Cerebellum (tissue), 4 donors: ENCODE measurements at places on chromosomes 7 and 10. TPM values are rescaled to one million over a fixed set of nuclear protein-coding genes. Genes with fewer than 3 reads are reported as not detected.

Gene PAX4
- total RNA-seq = not detected

Gene CYP2C19
- 0.36 TPM for total RNA-seq

Gene LARP4B
- total RNA-seq = 33.9 TPM

Gene GIMAP8
- 2.5 TPM for total RNA-seq

Gene TET1
- 41.6 TPM for total RNA-seq

GRCh38 chr7:15396210-15397158 lies 165.3 kb downstream of the AGMO start:
- no peak for DNase-seq

GRCh38 chr10:132542819-132543218 lies 5.2 kb downstream of the INPP5A start:
- no peak for DNase-seq

- no peak for DNase-seq
Measured at GRCh38 chr10:93189944-93190343, 116.3 kb downstream of the CYP26A1 start.

- no peak for DNase-seq
Measured at GRCh38 chr7:135929249-135929648, 47.9 kb downstream of the MTPN start.

DNA sequence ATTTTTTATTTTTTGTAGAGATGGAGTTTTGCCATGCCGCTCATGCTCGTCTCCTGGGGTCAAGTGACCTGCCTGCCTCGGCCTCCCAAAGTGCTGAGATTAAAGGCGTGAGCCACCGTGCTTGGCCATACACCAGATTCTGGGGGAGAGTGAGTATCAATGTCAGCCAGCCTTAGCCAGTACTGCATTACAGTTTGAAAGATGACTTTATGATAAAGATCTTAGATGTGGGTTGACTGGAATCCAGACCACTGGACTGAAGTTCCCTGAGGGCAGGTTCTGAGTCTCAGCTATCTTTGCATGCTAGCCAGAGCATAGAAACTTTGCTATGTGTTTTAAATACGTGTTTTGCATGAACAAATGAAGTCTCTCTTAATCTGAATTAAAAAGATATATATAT lies 117.2 kb upstream of the EFCAB10 start:
- no peak for DNase-seq

DNA sequence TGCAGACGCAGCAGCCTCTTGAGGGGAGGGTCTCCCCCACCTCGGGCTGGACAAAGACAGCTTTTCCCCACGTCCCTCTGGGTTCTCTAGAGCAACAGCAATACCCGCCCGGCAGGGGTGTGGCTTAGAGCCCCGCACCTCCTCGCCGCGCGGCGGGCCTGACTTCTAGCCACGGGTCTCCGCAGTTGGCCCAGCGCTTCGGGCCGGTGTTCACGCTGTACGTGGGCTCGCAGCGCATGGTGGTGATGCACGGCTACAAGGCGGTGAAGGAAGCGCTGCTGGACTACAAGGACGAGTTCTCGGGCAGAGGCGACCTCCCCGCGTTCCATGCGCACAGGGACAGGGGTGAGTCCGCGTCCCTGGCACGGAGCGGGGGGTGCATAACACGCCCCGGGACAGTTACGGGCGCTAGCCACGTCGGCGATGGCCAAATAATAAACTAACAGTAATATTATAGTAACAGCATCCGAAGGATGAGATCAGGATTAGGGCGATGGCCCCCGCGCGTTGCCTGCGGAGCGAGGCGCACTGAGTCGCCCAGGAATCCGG lies 1.2 kb downstream of the CYP2E1 start:
- peak; percentile 47 for DNase-seq

DNA sequence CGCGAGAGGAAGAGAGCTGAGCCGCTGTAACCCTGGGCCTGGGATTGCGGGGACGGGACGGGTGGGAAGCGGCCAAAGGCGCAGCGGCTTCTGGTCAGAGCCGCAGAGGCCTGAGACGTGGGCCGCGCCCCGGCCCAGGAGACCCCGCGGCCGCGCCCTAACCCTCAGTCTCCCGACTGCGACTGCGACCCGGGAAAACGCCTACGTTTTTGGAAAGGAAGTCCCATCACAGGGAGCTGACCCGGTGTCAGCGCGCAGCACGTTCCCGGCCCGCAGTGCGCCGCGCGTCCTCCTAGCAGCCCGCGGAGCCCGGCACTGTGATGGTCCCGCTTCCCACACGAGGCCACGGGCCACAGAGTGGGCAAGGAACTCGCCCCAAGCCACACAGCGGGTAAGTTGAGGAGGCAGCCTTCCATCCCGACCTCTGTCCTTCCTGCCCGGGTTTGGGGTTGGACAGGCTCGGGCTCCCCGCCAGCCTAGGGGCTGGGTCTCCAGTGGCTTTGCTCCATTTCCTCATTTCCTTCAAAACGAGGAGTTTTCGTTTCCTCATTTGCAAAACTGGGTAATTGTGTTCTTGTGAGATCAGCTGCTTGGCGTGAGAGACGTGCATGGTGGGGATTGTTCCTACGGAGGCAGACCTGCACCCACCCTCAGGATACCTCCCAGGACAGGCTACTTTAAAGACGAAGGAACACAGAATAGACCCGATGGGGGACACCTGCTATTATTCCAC lies 1.2 kb downstream of the GPNMB start:
- no peak for DNase-seq

GRCh38 chr10:70661623-70662361 lies 10.5 kb upstream of the ADAMTS14 start:
- no peak for DNase-seq

DNA sequence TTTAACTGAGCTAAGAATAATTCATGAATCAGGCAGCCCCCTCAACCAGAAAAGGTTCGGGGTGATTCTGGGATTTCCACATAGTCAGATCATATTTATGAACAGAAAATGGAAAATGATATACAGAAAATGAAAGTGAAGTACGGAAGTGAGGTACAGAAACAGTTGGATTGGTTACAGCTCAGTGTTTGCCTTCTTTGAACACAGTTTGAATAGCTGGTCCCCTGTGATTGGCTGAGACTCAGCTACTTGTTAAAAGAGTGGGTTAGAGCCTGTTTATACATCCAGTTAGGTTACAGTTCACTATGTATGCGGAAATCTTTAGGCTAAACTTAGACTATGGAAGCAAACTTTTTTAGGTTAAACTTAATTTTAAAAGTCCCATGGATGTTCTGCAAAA lies 511.7 kb downstream of the PLXDC2 start:
- DNase-seq = no peak

DNA sequence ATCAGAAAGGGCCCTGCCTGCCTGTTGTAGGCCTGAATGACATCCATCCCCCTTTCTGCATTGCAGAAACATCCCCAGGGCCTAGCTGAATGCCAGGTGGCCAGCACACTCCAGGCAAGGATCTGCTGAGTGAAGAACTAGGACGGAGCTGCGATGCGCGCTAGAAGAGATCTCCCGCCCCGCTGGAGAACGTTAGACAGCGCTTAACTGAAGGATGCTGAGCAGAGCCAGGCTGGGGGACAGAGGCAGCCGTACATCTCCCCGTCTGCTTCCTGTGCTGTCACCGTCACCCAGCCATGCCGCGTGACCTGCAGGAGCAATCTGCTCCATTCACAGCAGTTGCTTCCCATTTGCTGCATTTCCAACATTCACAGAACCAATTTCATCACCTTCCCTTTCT lies 73.3 kb downstream of the FAM53B start:
- DNase-seq = peak; percentile 79

DNA sequence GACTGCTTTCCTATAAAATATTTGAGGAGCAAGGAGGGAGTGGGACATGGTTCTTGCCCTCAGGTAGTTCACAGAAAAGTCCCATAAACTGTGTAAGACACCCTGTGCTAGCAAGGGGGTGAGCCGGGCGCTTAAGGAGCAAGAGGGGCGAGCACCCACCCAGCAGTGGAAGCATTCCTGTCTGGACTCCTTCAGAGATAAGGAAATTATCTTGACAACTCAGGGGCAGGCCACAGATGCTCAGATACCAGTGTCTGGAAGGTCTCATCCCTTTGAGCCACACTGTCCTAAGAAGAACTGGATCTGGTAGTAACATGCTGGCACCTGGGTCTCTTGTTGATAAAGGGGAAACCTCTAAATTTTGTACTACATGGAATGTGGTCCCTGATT lies 54.1 kb downstream of the DAGLB start:
- no peak for DNase-seq

- no peak for DNase-seq
Measured at GRCh38 chr10:128035557-128035973, 90.7 kb downstream of the MKI67 start.

GRCh38 chr7:94453898-94454297 lies 55.7 kb upstream of the CASD1 start:
- no peak for DNase-seq

DNA sequence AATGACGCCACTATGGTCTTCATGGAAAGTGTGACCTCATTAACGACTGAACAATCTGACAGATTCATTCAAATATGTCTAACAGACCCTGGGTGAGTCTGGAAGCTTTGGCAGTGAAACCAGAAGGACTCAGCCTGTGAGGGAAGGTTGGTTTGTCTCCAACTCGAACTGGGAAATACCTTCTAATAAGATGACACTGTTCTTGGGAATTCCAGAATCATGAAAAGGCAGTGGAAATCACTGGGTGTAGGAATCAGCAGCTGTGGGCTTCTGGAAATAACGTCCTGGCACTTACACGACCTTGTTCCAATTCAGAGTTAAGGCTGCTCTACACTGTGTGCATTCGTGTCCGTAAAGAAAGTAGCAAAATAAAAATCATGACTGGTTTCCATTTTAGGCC lies 75.1 kb downstream of the DGKI start:
- no peak for DNase-seq

- no peak for DNase-seq
Measured at GRCh38 chr7:47659664-47660462, 78.0 kb upstream of the TNS3 start.
